Stimulated activated CD8-positive, alpha-beta memory T cell treated with anti-CD3 and anti-CD28 coated beads, Interleukin-7, amount 100 ng/mL, for 24 hours (primary cell): ENCODE measurements at places on chromosomes 3 and 15.

- no peak for DNase-seq
Observed at GRCh38 chr3:156455839-156456238, 99.1 kb downstream of the SSR3 start.

DNA sequence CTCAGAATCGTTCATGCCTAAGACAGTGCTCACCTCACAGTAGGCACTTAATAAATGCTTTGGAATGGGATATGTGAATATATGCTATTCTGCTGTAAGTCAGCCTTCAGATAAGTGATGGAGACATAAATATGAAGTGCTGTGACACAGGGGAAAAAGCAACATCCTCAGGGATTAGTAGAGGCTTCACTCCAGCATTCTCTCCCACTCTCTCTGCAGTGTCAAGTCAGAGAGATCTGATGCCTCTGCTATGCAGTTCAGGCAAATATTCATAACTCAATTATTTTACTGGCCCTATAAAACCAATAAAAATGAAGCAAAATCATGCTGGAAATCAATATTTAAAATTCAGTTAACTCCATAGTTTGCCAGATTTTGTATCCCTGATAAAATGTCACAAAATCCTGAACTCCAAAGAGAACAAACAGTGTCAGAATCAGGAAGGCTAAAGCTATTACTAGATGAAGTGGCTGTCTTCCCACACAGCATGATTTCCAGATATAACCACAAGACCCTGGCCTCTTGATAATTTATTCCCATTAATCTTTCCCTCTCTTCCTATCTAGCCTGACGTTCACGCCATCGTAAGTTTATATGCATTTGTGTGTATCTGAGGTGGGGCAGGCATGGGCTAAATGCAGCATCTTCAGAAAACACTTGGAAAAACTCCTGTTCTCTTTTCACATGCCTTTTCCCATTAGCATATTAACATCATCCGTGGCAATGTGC, 278.9 kb upstream of the ATP11B start:
- DNase-seq, result no peak

DNA sequence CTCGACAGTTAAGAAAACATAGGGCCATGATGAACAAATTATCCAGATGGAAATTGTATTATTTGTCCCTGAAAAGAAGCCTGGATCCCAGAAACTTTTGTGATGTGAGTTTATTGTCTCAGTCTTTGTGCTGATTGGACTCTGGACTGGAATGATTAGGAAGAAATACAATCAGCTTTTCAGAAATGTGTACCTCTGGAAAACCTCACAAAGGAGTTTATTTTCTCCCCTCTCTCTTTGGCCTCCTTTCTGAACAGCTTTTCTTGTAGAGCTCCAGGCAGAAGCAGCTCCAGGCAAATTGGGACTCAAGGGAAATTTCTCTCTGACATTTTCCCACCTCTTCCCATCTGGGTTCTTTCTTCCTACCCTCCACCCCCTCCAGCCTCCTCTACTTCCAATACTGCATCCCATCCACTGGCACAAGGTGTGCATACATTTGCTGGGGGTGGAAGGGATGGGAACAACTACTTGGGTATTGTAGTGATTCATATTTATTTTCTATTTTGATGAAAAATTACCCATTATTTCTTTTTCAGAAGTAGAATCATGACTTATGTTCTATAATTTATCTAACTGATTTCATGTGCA, 119.7 kb downstream of the CD47 start:
- no peak for DNase-seq

- DNase-seq, result no peak
Observed at GRCh38 chr3:171604370-171604769, 144.2 kb upstream of the TNIK start.

- no peak for DNase-seq
Observed at GRCh38 chr15:66429117-66429516, 42.4 kb downstream of the MAP2K1 start.

DNA sequence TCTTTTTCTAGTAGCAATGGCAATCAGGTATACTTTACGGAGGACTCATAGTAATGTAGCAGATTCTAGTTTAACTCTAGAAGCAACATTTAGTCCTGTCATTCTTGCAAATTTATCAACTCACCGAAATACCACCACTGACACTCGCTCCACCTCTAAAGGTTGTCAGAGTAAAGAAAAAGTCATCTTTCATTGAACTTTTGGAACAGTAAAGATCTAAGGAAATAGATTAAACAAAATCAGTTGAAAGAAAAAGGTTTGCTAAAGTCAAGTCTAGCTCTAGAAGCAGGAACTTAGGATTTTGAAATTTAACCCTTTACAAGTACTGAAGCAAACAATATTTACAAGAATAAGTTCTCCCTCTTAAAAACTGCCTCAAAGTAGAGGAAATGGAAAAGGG, 8.7 kb downstream of the ATP8B4 start:
- no peak for DNase-seq

GRCh38 chr15:67841513-67841762, 1.6 kb upstream of the RNU6-1 start:
- DNase-seq, result no peak

DNA sequence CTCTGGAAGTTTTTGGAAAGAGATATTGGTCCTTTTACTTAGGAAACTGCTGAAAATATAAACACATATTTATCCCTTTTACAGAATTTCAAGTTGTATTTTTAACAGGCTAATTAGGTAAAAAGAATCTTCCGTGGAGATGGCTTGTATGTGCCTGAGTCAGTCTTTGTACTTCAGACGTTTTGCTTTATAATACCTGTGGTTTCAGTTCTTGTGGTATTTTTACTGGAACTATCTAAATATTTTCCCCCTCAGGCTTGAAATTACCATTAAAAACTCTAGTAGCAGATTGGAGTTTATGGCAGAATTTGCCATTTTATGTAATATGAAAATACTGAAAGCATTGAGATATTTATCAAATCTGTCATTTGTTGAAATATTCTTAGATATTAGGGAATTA, 151.6 kb upstream of the CGNL1 start:
- DNase-seq, result no peak

DNA sequence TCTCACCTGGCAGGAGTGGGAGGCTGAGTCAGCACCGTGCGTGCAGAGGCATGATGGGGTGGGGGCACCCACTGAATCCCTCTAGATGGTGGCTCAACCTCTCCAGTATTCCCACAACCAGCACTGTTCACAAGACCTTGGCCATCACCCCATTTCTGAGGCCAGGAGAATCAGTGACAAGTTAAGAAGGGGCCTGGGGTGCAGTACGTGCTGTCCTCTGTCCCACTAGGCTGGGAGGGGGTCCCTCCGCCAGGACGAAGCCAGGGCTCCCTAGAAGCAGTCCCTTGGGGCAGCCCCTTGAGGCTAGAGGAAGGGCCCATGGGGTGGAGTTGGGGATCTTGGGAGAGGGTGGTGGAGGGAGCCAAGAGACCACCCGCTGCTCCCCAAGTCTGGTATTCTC, 4.8 kb downstream of the MYL3 start:
- no peak for DNase-seq

DNA sequence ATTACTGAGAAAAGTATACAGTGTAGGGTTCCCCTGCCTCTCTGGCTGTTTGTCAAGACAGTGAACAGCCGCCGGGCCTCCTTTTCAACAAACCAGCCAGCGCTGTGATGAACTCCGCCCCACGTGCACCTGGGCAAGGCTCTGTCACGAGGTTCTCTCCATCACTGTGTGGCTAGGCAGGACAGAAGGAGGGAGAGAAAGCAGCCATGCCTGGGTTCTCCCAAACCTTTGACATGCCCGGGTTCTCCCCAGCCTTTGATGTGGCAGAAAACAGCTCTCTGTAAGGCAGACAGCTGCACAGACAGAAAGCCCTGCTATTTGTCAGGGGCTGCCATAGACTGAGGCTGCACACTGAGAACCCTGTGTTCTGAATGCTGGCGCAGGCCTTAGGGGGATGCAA, 101.4 kb upstream of the TRPM1 start:
- DNase-seq, result no peak

DNA sequence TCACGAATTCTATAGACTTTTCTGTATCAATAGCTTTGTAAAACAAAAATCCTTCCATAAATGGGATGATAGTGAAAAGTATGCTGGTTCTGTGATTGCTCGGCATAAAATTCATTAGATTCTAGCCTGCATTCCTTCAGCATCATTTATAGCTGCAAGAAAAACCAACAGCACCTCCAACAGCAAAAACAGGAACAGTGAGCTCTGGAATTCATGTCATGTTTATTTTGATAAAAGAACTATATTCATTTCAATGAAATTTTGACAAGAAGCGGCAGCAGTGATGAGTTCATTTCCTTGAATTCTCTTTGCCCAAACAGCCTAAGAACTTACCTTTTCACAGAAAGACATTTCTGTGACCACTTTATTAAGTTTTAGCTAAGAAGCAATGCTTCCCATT, 515.2 kb upstream of the CCDC54 start:
- DNase-seq, result no peak

DNA sequence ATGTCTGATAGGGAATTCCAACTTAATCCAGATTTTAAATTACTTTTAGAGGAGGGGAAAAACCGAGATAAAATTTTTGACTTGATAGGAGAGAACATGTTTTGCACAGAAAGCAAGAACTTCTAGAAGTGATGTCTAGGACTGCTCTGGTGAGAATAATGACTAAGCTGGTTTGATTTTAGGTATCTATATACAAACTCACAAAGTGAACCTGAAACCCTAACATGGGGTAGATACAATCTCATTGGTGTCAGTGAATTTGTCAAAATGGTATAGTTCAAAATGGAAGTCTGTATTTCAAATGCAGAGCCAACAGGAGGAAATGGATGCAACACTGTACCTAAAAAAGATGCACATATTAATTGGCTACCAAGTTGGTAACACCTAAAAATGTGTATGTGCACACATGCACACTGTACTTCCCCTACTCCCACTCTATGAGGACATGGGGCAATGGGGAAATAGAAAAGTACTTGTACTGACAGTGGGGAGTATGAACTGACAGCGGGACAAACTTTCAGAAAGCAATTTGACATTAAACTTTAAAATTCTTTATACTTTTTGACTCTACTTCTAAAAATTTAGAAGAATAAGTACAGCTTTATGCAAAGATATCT, 53.0 kb downstream of the NR1I2 start:
- no peak for DNase-seq

- DNase-seq, result no peak
Observed at GRCh38 chr3:46935168-46935858, 41.2 kb downstream of the CCDC12 start.

DNA sequence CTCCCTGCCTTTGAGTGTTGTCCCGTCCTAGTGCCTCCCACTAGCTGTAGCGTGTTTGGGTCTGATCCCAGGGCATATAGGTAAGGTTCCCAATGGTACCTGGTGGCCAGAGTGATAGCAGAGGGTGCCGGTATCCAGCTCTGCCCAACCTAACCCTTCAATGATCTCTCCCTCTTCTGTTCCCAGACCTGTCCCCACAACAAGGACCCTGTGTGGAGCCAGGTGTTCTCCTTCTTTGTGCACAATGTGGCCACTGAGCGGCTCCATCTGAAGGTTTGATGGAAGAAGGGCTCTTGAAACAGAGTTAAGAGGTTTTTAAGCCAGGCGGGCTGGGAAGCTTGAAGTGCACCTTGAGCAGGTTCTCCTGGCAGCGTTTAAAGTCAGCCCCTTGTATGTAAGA, 35.5 kb downstream of the ESYT3 start:
- no peak for DNase-seq

DNA sequence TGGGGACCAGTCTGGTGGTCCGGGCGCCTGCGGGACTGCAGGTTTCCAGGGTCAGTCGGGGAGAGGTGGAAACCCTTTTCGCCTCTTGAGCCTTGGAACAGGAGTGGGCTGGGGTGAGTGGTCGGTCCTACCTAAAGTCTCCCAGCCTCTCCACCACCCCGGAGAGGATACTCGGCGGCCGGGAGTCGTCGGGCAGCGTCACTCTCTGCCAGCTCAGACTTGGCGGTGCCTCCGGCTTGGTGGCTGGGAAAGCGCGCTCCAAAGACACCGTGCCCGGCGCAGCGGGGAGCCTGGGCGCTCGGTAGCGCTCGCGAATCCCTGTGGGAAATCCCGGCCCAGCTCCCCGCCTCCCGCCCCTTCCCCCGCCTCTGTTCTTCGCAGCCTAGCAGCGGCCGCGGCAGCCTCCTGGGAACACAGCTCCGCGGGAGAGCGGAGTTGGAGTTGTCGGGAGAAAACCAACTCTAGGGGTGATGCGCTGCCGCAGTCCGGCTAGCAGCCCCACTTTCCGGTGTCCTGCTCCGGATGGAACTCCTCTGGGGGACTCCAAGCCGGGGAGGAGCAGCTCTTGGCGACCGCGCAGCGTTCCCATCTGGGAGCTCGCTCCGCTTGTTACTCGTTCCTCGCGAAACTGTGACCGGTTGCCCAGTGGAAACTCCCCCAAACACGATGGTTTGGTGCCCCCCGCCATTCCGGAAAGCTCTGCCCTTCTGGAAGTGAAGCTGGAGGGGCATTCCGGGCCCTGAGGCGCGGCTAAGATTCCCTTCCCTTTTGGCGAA, 1.4 kb downstream of the EPHB1 start:
- no peak for DNase-seq

- DNase-seq, result no peak
Observed at GRCh38 chr3:14718539-14718938, 43.6 kb downstream of the C3orf20 start.

GRCh38 chr15:83960192-83960829, 275.3 kb upstream of the GOLGA6L4 start:
- DNase-seq, result no peak

GRCh38 chr15:31399544-31400171, 73.0 kb downstream of the KLF13 start:
- DNase-seq, result no peak

- no peak for DNase-seq
Observed at GRCh38 chr3:188590557-188590956, 436.6 kb downstream of the LPP start.

DNA sequence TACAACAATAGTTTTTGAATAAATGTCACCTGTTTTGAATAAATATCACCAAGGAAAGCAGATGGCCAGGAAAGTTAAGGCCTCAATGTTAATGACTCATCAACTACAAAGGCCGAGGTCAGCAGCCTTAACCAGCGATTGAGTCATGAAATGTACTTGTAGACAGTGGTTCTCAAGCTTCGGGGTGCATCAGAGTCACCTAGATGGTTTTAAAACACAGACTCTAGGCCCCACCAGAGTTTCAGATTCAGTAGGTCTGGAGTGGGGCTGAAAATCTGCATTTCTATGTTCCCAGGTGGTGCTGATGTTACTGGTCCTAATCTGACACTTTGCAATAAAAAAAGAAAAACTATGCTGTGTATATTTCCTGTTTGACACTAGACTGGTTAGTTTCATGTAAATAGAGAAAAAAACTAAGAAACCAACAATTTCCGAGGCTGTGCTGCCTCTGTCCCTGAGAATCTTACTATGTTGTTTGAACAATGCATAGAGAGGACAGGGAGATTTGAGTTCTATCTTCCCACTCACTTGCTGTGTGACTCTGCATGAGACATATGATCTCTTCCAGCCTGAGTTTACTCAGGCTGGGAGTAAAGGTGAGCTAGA, 9.8 kb downstream of the RAB27A start:
- no peak for DNase-seq

GRCh38 chr3:43038010-43038409, 58.9 kb downstream of the GASK1A start:
- no peak for DNase-seq
